ENCODE measurements at places on chromosomes 2 and 18.

- DNase-seq, result no peak
Measured at GRCh38 chr2:42128721-42129486, 40.2 kb upstream of the EML4 start.

DNA sequence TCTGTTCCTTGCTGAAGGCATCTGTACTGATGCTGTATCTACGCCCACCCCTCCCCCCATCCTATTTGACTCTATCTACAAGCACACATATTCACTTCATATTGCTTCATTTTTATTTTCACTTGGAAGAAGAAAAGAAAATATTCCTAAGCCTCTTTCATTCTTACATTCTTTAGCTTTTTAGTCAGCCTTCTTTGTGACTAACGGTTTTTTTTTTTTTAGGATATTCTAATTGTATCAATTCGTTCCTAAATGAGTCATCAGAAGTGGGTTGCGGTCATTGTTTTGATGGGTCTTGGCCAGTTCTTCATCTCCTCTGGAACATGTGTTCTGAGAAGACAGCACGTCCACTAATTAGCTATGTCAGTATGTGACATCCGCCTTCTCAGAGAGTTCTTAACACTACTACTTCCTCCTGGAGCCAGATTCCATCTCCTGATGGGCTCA, 88.7 kb downstream of the MYO1B start:
- no peak for DNase-seq

DNA sequence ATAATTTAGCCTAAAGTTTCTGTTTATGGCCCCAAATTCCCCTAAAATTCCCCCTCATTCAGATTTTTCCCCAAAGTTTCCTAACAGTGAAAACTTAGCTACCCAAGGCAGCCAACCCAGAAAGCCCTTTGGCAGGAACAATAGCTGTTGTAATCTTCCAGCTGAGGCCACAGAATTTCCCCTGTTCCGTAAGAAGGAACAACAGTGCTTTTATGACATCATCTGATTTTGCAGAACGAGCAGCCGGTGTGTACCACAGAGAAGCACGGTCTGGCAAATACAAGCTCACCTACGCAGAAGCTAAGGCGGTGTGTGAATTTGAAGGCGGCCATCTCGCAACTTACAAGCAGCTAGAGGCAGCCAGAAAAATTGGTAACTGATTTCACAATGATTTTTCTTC, 6.3 kb downstream of the TNFAIP6 start:
- DNase-seq, result no peak

- DNase-seq, result no peak
Measured at GRCh38 chr2:219969508-219969907, 342.1 kb downstream of the SLC4A3 start.

GRCh38 chr2:85181844-85182456, 48.8 kb downstream of the TCF7L1 start:
- DNase-seq, result no peak

DNA sequence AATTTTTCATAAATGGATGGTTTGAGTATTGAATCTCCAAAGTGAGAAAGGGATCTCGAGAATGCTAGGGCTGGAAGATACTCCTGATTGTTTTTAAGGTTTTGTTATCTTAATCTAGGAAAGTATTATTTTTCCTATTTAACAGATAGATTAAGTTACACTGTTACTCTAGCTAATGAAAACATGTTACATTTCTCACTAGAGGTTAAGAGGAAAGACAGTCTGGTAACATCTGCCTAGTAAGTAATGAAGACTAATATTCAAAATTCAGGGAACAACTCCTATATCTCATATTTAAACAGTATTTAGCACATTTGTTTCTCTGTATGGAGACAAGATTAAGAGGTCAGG, 2.0 kb downstream of the GALNT3 start:
- no peak for DNase-seq

DNA sequence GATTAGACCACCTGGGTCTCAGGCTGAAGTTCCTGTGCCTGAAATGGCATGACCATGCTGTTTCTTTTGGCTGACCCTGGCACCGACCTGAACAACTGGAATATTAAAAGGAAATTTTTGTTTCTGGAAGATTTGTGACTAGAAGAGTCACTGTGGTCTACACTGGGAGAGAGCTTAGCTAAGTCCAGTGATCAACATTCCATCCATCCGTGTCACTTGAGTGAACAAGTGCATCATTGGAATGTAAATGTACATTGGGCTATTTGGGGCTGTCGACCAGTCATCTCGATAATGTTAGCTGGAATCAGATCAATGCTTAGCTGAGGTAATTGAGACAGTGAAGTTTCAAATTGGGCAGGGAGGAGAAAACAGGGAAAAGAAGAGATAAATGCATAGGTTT, 95.4 kb upstream of the CCDC85A start:
- no peak for DNase-seq

GRCh38 chr2:85975581-85975980, 86.8 kb upstream of the ST3GAL5 start:
- DNase-seq, result no peak

DNA sequence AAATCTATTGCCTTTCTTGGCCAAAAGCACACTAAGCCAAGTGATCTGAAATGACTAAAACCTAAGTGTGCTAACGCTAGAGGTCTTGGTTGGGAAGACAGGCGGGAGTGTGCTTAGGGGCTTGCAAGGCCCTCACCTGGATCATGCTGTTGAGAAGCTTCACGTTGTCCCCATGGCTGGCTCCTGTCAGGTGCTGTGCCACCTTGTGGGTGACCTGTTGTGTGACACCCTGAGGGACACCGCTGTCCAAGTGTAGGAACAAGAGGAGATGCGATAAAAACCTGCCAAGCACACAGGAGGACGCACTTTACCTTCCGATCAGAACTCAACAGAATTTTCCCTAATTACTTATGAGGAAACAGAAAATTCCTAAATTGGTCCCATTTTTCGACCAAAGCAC, 50.8 kb downstream of the EPG5 start:
- DNase-seq, result no peak

DNA sequence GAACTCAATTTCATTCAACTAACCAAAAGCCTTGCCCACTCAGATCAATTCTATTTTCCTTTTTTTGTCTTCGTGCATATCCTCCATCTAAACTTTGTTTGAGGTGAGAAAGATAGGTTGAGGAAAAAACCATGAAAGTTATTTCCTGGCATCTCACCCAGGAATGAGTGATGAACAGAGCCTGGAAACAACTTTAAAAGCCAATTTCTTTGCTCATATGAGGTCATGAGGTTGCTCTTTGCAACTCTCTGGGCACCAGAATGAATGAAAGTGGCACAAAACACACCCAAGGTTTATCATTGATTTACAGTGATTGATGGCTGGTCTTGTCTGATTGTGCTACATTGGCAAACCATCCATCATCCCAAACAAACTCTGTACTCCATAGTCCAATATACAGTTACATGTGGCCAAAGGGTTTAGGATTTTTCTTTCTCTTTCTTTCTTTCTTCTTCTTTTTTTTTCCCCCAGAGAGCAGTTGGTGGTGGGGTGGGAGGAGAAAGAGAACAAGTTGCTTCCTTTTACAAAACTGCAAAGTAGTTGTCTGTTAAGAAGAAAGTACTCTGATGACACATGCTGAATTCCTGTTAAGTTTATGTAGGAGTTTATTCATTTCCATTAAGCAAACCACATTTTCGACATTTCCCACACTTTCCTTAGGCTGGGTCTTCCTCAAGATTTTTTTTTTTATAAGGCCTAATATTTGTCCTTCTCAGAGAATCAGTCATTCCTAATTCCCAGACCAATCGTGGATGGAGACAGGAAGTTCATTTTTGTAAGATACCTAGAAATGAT, 575.9 kb upstream of the ZEB2 start:
- DNase-seq, result no peak

GRCh38 chr2:70946832-70947442, 11.2 kb downstream of the ATP6V1B1 start:
- peak; percentile 60 for DNase-seq

DNA sequence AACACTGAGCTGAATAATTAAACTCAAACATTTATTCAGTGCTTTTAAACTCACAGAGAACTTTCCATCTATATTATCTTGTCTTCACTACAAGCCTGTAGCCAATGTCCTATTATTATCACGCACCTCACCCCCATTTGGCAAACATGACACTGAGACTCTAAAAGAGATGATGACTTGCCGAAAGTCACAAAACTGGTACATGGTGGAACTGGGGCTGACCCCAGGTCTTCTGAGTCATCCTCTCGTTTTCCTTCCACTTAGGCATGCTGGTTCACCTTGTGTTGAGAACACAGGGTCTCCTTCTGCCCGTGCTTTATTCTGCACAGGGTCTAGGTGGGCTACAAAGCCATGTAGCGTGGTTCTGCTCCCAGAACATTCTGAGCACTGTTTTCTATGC, 230.0 kb upstream of the MGAT5 start:
- no peak for DNase-seq

GRCh38 chr2:188414411-188414810, 122.7 kb downstream of the GULP1 start:
- DNase-seq, result no peak

DNA sequence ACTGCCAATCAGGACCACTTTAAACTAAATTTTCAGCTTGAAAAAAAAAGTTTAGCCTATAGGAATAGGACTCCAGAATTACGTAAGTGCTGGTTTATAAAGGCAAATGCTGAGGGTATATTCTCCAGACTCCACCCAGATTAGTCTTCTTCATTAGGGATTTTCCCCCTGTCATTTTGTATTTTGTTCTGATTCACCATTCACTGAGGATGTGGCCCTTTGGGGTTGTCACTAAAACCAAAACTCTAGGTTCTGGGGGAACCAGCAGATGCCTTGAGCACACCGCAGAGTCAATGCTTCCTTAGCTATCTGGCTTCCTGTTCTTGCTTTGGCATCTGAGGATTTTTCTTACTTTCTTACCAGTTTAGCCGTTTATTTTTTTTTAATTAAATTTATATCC, 10.5 kb downstream of the SCYGR4 start:
- no peak for DNase-seq

DNA sequence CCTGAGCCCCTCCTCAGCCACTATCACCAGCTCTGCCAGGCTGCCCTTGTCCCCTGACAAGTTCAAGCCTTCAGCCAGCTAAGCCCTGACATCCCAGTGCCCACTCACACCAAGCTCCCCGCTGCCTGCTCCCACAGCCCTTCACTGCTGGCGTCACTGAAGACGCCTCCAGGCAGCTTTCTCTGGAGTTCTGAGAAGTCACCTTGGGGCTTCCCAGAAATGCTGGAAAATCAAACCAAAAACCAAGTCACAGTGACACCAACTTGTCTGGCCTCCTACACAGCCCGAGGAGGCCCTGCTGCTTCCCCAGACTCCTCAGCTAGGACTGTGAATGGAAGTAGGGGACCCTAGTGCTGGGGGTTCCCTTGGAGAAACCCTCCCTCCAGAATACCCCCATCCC, 2.2 kb upstream of the TNS1 start:
- DNase-seq, result no peak

DNA sequence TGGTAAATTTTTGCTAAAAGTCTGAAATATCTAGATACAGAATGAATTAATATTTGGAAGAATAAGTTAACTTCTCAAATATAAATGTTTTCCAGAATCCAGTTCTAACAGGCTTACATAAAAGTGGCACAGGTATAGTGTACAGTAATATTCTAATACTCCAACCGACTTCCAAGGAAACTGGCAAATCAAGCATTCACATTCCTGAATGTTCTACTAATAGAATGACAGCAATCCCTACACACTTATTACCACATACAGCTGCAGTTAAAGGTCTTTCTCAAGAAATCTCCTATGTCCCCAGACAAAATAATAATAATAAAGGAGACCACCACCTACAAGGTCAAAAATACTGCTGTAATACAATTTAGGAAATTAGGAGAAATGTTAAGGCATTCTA, 31.9 kb downstream of the TMEM131 start:
- DNase-seq, result no peak

GRCh38 chr18:58247363-58247834, 203.4 kb downstream of the NEDD4L start:
- DNase-seq, result no peak

DNA sequence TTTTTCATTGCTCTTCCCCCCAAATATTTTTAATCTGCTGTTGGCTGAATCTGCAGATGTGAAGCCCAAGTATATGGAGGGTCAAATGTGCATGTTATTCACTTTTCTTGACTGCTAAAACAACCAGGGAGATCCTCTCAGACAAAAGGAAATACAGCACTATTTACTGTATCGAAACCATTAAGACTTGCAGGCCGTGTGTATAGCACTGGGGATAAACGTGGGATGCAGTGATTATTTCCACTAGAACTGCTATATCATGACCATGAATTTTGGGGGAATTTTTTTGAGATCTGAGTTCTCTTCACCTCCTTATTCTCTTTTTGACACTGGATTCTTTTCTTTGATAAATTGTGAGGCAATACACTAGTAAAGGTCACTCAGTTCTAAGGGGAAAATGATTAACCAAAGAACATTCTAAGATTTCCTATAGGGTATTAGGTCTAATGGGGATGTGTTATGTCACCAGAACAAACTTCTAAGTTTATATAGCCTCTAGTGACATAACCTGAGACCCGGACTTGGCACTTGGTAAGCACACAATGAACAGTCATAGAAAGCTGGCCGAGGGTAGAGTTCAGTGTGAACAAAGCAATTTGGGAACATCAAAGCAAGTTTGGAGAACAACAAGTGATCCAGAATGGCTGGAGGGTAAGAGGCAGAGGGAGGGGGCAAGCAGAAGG, 14.9 kb upstream of the UGT1A1 start:
- DNase-seq, result no peak

DNA sequence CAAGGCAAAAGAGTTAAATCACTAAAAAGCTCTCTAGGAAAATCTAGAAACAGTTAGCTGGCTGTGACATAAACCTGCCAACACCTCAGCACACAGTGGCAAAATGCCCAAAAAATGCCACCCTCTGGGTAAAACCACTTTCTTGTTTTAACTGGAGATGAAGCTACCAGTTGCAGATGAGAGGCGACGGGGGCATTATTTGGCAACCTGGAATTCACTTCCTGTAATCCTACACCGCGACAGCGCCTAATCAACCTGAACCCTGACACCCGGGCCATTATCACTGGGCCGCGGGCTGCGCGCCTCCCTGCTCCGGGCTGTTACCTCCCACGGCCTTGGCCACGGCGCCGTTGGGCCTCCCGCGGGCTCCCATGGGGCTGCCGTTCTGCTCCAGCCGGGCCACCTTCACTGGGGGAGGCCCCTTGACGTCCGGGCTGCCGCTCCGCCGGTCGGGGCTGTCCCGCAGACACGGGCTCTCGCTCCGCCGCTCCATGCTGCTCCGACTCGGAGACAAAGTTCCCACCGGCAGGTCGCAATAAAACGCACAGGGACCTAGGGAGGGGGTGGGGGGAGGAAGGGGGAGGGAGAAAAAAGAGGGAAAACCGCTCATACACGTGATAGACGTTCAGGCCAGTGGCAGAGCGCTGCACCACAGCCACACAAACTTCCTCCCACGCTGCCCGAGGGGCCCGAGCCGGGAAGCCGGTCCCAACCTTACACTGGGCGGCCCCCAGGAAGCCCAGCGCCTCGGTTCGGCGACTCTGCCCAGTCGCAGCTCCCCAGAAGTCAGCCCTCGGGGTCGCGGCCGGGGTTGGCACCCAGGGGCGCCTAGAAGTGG, 2.0 kb downstream of the SATB2 start:
- no peak for DNase-seq

GRCh38 chr2:176280156-176280555, 10.9 kb downstream of the MTX2 start:
- no peak for DNase-seq

- DNase-seq, result no peak
Measured at GRCh38 chr2:133953524-133953923, 300.3 kb upstream of the MGAT5 start.

- DNase-seq, result no peak
Measured at GRCh38 chr2:237864940-237865622, 5.7 kb downstream of the RAMP1 start.

GRCh38 chr18:10560452-10561045, 34.7 kb downstream of the NAPG start:
- peak; percentile 70 for DNase-seq

GRCh38 chr2:45494275-45494977, 116.6 kb downstream of the SRBD1 start:
- DNase-seq, result peak; percentile 35
